ENCODE measurements at places on chromosomes 5 and 9. TPM values are rescaled to one million over a fixed set of nuclear protein-coding genes. Genes with fewer than 3 reads are reported as not detected.
A peak's percentile ranks its signal among the peaks of the same experiment; 100 is the strongest.

- DNase-seq: no peak
Measured at GRCh38 chr5:32329395-32329834, 16.7 kb upstream of the MTMR12 start.

GRCh38 chr9:37617832-37618231 lies 25.4 kb upstream of the TOMM5 start:
- DNase-seq: no peak

- peak; percentile 79 for DNase-seq
Measured at GRCh38 chr5:136080483-136081216, 51.9 kb downstream of the TGFBI start.

DNA sequence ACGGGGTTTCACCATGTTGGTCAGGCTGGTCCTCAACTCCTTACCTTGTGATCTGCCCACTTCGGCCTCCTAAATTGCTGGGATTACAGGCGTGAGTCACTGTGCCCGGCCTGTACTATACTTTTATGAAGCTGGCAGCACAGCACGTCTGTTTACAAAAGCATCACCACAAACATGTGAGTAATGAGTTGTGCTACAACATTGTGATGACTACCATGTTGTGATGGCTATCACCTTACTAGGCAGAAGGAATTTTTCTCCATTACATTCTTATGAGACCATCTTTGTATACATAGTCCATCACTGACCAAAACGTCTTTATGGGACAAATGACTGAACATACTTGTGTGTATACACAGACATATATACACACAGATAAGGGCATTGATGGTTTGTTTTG lies 1019.0 kb downstream of the CDH18 start:
- no peak for DNase-seq

- DNase-seq: no peak
Measured at GRCh38 chr9:129671519-129671918, 6.1 kb downstream of the PRRX2 start.

GRCh38 chr9:81320909-81321482 lies 368.4 kb downstream of the TLE1 start:
- peak; percentile 21 for DNase-seq

- DNase-seq: no peak
Measured at GRCh38 chr5:94620256-94620655, 1.8 kb downstream of the SLF1 start.

GRCh38 chr5:59092758-59093157 lies 509.9 kb downstream of the RAB3C start:
- no peak for DNase-seq

DNA sequence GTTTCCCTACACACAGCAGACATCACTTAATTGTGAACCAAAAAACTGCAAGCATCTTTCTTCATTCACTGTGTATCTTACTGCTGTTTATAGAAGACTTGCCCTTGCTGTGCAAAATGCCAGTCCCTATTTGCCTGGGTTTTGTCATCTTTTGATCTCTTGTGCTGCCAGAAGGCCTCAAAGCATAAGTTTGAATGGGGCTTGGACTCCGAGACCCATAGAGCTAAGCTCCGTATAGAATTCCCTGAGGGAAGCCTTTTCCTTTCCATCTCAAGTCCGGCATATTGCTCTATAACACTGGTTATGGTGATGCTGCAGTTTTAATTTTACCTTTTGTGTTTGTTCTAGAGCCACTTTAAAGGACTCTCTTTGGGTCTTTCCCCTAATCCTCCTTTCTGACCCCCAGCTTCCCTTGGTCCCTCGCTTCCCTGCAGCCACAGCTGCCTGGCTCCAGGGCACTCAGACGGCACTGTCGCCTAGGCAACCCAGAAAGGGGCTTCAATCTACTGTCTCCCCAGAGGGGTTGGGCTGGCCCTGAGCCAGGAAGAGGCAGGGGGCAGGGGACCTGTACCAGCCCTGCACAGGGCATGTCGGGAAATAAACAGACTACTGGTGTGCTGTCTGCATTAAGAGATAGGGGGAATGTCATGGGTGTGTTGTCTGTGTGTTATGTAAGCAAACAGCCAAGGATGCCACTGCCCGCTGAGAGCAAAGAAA lies 73.4 kb upstream of the MELK start:
- peak; percentile 63 for DNase-seq

DNA sequence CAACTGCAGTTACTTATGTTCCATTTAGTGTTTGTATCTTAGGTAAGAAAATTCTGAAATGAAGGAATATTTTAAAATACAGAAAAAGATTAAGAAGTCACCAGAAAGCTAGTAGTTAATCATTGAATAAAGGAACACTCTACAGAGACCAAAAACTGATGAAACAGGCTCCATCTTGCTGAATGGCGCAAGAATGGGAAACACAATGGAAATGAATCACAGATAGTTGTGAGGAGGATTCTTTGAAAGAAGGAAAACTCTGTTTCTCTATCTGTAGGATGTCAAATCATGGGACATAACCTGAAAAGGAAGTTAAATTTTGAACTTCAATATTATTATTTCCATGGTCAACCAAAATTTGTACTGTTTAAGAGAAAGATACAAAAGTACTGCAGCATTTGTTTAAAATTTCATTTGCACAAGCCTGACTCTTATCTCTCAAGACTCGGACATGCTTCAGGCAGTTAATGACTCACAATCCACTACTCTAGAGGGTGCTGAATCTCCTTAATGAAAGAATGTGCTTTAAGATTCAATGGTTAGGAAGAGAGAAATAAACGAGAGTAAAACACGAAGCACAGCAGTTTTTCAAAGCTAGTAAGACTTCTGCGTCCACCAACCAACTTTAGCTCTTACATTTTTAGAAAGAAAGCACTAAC lies 1064.4 kb upstream of the DMAC1 start:
- no peak for DNase-seq

Gene SLC2A6
- polyA plus RNA-seq: 1.6 TPM

Gene GARNL3
- 18.1 TPM for polyA plus RNA-seq
